ENCODE measurements at places on chromosomes 4 and X. TPM values are rescaled to one million over a fixed set of nuclear protein-coding genes. Genes with fewer than 3 reads are reported as not detected.

The HSFX3 gene
- total RNA-seq: not detected

GRCh38 chr4:40909363-40909876 lies 159.7 kb downstream of the NSUN7 start:
- no peak overlapping the region for H3K4me3 ChIP-seq
- H3K27ac ChIP-seq: peak overlapping the region; percentile 92
- peaks cover 22% of the 10 kb centered on the region for H3K4me1 ChIP-seq
- no peaks in the 10 kb centered on the region for H3K27me3 ChIP-seq

DNA sequence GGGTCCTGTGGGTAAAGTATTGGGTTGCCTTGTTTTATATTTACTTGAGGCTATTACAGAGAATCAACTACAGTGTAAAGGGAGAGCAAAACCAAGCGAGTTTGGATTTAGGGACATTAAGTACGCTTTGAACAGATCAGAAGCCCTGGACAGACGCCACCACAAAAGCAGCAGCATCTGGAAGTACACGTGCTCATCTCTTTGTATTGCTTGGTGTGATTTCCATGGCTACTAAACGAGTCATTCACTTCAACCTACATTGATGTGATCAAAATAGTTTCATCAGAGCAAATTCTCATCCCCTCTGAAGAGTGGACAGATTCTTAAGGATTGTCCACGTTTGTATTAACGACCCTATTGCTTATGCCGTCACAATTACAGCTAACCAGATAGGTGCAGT lies 85.1 kb downstream of the SORBS2 start:
- peaks cover 19% of the 10 kb centered on the region for H3K27me3 ChIP-seq
- no peaks in the 10 kb centered on the region for H3K4me1 ChIP-seq
- no peak for DNase-seq
- H3K27ac ChIP-seq: no peak overlapping the region

- H3K27me3 ChIP-seq: no peaks in the 10 kb centered on the region
- peaks cover 16% of the 10 kb centered on the region for H3K4me1 ChIP-seq
- no peak overlapping the region for H3K27ac ChIP-seq
- H3K36me3 ChIP-seq: no peaks in the 10 kb centered on the region
Measured at GRCh38 chrX:38881066-38881465, 79.8 kb downstream of the MID1IP1 start.

DNA sequence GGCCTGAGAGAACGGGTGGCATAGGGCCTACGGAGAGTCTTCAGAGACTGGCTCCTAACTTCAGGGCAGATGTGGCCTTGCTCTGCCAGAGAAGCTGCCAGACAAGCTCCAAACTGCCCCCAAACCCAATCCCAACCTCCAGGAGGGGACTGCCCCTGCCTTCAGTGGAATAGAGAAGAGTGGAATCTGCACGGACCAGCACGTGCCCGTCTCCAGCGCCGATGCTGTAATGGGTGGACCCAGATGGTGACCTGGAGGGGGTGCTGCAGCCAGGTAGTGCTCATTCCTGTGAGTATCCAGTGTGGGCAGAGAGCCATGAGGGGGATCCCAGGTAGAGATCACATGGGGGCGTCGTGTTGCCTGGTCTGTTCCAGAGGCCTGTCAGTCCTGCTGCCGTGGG lies 73.2 kb upstream of the NKX1-1 start:
- DNase-seq: no peak
- H3K4me1 ChIP-seq: no peaks in the 10 kb centered on the region
- peaks cover 6% of the 10 kb centered on the region for H3K27me3 ChIP-seq
- no peak overlapping the region for H3K27ac ChIP-seq
- no peak overlapping the region for H3K4me3 ChIP-seq
- H3K36me3 ChIP-seq: no peaks in the 10 kb centered on the region

The DCAF8L2 gene
- total RNA-seq: not detected

The SHOX gene
- not detected for total RNA-seq

GRCh38 chrX:112197840-112198239 lies 115.3 kb upstream of the TRPC5 start:
- no peak overlapping the region for H3K4me3 ChIP-seq
- no peaks in the 10 kb centered on the region for H3K27me3 ChIP-seq
- no peak for DNase-seq
- no peaks in the 10 kb centered on the region for H3K4me1 ChIP-seq
- H3K36me3 ChIP-seq: no peaks in the 10 kb centered on the region
- H3K27ac ChIP-seq: no peak overlapping the region

The TCP11X2 gene
- not detected for total RNA-seq

GRCh38 chr4:126752702-126753101 lies 880.1 kb upstream of the INTU start:
- no peak overlapping the region for H3K27ac ChIP-seq
- H3K36me3 ChIP-seq: no peaks in the 10 kb centered on the region
- DNase-seq: no peak
- no peaks in the 10 kb centered on the region for H3K27me3 ChIP-seq

The SPIN4 gene
- 6.0 TPM for total RNA-seq

DNA sequence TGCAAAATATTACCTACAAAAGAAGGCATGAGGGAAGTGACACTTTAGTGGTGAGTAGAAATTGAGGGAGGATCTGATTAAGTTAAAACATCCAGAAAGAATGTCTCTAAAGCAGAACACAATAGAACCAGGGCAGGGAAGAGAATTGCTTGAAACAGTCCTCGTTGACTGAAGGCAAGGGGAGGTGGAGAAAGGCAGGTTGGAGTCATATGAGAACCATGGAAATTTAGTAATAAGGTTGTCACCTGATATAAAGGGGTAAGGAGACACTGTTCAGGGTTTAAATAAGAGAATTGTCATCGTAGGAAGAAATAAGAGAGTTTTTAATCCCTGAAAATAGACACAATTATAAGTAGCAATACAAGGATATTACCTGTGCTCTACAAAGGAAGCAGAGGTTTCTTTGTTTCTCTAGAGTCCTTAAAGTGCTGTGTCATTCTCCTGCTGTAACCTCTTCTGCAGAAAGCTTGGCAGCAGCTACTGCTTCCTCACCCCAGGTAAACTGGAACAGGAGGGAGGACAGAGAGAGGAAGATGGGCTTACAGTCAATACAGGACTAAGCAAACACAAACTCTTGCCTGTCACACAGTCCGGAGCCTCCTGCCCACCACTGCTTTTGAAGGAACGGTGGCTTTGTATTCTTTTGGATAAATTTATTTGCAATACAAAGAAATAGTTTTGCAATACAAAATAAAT lies 258.4 kb downstream of the PPARGC1A start:
- H3K27me3 ChIP-seq: no peaks in the 10 kb centered on the region
- no peaks in the 10 kb centered on the region for H3K36me3 ChIP-seq
- no peaks in the 10 kb centered on the region for H3K4me1 ChIP-seq
- no peak for DNase-seq
- no peak overlapping the region for H3K4me3 ChIP-seq

GRCh38 chr4:149702414-149703293 lies 113.0 kb downstream of the IQCM start:
- no peak overlapping the region for H3K27ac ChIP-seq
- H3K4me1 ChIP-seq: no peaks in the 10 kb centered on the region
- H3K27me3 ChIP-seq: no peaks in the 10 kb centered on the region
- DNase-seq: no peak
